ENCODE measurements at places on chromosomes 12 and 14. TPM values are rescaled to one million over a fixed set of nuclear protein-coding genes. Genes with fewer than 3 reads are reported as not detected.

Gene FAM186B
- 0.13 TPM for total RNA-seq

Gene TMEM229B
- total RNA-seq, result 1.0 TPM

Gene RAD51AP1
- total RNA-seq, result 15.8 TPM

Gene LRP1-AS
- not detected for total RNA-seq

Gene NKX2-1
- not detected for total RNA-seq

Gene C12orf42
- not detected for total RNA-seq

Gene A2ML1
- total RNA-seq, result not detected
